ENCODE measurements at places on chromosomes 1 and 21.

DNA sequence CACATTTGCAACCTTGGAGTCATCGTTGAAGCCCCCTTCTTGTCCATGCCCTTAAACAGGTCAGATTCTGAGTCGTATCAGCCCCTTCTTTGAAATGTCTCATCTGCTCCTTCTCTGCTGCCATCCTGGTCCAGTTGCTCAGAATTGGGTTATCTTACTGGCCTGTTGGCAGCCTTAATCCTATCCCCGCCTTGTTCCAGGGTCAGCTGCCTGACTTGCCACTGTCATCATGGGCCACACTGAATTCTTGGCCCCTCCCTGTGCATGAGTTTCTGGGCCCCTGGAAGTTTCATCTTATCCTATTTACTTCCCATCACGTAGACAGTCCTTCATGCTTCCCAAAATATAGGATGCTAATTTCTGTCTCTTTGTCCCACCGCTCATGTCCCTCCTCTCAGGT, 23.7 kb downstream of the IRF2BP2 start:
- no peak for DNase-seq

DNA sequence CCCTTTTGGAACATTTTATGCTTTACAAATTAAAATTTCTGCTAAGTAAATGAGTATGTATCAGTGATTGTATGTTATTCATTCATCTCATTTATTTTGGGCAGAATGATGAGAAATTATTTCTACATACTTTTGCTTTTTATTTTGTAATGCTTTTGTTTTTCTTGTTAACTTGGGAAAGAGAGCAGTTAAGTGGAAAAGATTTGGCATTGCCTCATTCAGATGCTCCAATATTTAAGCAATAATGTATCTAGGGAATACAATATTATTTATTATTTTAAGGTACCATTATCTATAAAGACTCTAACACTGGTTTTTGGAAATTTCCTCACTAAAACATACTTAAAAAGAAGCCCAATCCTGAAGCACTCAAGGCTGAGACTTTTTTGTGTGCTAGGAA, 431.8 kb downstream of the NEGR1 start:
- no peak for DNase-seq

DNA sequence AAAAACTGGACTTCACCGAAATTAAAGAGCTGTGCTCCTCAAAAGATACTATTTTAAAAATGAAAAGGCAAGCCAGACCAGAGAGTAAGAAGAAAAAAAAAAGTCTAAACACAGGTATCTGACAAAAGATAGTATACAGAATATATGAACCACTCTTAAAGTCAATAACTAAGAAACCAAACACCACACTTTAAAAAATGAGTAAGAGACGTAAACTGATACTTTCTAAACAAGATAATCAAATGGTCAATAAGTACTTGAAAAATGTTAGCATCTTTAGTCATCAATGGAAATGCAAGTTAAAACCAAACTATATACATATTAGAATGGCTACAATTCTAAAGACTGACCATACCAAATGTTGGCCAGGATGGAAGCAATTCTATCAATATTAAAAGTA, 77.6 kb downstream of the EVI5 start:
- no peak for DNase-seq

- no peak for DNase-seq
Measured at GRCh38 chr1:7555391-7556185, 215.5 kb upstream of the VAMP3 start.

GRCh38 chr1:196608390-196609369, at the start of gene KCNT2:
Gene KCNT2 (minus strand): TSS chr1:196608440. CDS start chr1:196608309, 131 bp downstream.
- DNase-seq = no peak

DNA sequence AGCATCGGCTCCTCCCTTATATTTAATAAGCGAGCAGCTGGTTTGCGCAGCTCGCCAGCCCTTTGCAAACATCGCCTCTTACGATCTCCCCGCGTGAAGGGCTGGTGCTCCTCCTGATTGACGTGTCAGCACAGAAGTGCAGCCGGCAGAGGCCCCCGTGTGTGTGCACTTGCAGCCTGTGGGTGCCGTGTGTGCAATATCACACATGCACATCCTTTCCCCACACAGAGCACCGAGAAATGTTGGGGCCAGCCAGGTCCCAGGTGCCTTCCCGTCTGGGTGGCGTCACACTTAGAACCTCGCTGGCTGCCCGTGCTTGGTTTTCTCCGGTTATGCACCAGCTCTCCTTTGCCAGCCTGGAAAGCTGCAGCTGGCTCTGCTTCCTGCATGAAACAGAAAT, 126.6 kb upstream of the AJAP1 start:
- no peak for DNase-seq

- DNase-seq = no peak
Measured at GRCh38 chr1:31703431-31704270, at the start of gene COL16A1. Gene COL16A1 (minus strand): TSS chr1:31704017. CDS start chr1:31702193, 1,824 bp downstream.

- DNase-seq = no peak
Measured at GRCh38 chr1:190864013-190864641, 386.5 kb upstream of the BRINP3 start.

GRCh38 chr21:43912500-43912899, 47.5 kb downstream of the AGPAT3 start:
- DNase-seq = no peak

DNA sequence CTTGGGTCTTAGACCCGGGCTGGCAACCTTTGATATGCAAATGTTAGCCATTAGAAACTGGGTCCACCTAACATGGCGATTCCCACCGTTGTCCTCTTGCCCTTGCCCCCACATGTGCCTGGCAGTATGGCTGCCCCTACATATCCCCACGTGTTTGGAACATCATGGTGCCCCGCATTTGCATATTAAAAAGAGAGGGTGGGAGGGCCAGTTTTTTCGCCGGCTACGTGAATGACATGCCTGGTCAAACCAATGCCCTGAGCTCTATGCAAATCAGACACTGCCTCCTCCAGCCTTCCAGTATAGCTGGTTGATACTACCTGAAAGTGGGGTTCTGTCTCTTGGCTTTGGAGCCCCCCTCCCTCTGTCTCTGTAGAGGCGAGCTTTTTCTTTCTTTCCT, 133.0 kb downstream of the CDC42BPA start:
- DNase-seq = no peak

DNA sequence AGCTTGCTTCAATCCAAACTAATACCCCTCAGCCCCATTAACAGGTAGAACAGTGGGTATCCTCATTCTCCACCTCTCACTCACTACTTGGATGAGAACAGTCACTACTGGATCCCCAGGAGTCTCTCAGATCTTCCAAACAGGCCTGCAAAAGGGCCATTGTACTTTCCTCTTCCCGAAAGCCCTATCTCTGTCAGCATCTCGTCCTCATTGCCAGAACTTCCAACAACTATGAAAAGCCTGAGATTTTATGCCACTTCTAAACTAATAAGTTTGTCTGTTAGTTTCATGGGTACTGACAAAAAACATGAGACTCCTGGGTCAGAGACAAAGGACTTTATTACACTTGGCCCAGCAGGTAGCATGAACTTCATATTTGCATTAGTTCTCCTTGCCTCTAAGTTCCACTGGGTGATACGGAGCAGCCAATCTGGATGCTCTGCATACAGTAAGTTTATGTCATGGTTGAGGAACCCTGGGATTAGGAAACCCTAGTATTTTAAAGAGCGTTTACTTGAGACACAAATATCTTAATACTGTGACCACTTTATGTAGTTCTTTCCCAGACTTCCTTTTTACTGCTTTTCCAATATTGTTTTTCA, 38.1 kb downstream of the VANGL2 start:
- DNase-seq = no peak

DNA sequence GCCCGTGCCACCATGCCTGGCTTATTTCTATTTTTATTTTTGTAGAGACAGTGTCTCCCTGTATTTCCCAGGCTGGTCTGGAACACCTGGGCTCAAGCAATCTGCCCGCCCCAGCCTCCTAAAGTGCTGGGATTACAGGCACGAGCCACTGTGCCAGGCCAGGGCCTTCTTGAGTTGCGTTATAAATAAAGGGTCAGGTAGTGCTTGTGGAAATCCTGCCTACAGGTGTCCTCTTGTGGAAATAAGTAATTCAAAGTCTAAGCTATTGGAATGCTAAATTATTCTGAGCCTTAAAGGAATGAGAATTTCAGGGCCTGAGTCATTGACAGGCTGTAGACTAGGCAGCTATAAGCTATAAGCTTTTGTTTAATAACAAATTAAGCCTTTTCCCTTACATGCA, 8.1 kb upstream of the SFT2D2 start:
- DNase-seq = no peak

- DNase-seq = peak; percentile 88
Measured at GRCh38 chr1:214292322-214292721, 11.4 kb downstream of the SMYD2 start.

DNA sequence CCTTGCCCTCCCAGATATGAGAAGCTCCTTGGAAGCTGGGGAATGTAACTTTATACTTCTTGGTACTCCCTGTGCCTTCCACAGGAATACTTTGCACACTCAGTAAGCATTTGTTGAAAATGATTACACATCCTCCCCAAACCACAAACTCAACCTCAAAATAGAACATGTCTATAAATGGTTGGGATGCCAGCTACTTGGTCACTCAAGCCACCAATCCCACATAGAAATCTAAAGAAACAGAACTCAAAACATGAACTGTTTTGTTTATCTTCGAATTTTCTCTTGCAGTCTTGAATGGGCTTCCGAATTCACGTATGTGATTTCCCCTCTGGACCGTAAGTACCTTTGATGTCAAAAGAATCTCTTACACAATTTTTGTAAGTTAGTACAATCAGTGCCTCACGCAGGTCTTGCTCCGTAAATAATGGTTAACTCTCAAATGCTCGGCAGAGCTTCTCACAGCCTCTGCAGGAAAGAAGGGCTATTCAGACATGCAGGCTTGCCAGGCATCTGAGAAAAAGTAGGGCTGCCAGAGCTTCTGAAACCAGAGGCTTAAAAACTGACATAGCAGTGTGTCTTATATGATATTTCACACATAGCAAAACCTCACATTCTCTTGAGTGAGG, 26.9 kb downstream of the SORT1 start:
- peak; percentile 52 for DNase-seq

DNA sequence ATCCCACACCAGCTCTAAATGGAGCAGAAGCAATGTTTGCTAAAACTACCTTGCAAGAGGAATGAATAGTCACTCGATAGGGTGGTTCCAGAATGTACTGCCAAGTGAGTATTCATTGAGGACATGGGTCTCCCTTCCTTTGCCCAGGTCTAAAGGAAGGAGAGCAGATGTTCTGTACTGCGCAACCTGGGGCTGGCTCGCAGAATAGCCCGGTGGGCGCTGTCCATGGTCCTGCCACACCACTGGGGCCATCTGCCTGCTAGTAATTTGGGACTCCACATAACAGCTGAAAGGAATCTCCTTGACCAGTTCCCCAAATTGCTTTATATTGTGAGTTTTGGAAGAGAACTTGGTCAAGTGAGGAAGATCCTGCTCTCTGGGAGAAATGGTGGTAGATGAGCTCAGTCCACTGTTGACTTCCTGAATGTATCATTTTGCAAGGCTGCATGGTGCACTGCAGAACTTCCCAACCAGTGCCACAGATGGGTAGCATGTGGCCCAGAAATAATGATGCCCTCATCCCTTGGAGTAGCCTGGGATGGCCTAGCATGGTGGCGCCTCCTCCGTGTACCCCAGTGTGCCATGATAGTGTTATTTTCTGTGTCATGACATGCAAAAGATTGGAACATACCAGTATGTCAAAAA, 5.7 kb downstream of the SLC6A17 start:
- peak; percentile 1 for DNase-seq

DNA sequence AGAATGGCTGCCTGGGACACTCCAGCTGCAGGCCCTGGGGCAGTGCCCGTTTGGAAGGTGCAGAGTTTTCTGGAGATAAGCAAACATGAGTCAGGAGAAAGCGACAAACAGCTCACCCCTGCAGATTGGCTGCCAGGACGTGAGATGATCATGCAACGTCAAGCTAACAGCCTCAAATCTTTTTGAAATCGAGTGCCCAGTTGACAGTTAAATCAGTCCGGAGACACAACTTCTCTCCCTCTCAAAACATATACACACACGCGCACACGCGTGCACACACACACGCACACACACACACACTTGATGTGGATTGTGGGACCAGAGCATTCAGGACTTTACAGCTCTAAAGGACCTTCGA, 49.4 kb downstream of the TENT5C start:
- no peak for DNase-seq

- no peak for DNase-seq
Measured at GRCh38 chr1:3125078-3125477, 56.1 kb downstream of the PRDM16 start.

DNA sequence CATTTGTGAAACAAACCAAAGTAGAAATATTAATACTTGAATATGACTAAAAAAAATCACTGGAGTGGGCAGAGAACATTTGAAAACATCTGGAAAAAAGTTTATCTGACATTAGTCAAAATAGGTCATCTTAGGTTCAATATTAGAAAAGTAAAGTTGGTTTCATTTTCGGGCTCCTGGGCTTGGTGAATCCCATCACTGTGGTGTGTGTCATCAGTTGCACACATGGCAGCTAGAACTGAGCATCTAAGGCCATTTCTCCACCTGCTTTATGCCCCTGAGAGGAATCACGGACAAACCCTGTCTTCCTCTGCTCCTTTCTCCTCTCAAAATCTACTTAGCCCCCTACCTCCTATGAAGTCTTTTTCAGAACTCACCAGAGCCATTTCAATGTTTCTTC, 5.4 kb downstream of the HSD11B1 start:
- DNase-seq = no peak

DNA sequence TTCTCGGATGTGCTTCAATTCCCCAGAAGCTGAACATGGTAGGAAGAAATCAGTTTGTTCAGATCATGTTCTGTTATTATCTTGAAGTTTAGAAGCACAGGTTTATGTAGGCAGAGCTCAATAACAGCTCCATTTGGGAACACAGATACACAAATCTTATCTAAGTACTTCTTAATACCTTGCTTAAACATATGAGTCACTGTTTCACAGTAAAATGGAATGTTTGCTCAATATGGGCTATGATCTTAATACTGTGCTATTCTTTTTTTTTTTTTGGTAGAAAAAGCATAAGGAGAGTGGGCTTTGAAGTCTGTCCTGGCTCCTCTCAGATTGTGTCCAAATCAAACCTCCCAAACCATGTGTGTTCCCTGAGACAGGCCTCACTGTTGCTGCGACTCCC, 13.4 kb downstream of the PROK1 start:
- no peak for DNase-seq

GRCh38 chr1:115647047-115647446, 5.3 kb downstream of the VANGL1 start:
- DNase-seq = no peak

Data from AML-193 (cell line).